ENCODE measurements at places on chromosomes 2 and 18.

- DNase-seq, result no peak
Measured at GRCh38 chr2:127407661-127408003, 10.6 kb upstream of the PROC start.

- no peak for DNase-seq
Measured at GRCh38 chr2:60633615-60634014, 80.2 kb upstream of the BCL11A start.

GRCh38 chr2:31322371-31322770 is 88.4 kb downstream of the EHD3 start:
- no peak for DNase-seq

- DNase-seq, result no peak
Measured at GRCh38 chr2:103809941-103810441, 1043.9 kb upstream of the POU3F3 start.

DNA sequence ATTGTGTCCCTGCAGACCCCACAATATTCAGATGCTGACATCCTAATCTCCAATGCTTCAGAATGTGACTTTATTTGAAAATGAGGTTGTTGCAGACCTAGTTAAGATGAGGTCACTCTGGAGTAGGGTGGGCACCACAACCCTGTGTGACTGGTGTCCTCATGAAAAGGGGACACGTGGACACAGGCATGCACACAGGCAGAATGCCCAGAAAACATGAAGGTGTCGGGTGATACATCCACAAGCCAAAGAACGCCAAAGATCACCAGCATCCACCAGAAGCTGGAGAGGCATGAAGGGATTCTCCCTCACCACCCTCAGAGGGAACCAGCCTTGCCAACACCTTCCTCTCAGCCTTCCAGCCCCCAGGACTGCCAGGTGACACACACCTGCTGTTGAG is 69.3 kb downstream of the AFF3 start:
- no peak for DNase-seq

- no peak for DNase-seq
Measured at GRCh38 chr2:130842770-130843169, 6.1 kb downstream of the ARHGEF4 start.

- no peak for DNase-seq
Measured at GRCh38 chr2:102975996-102976975, 214.5 kb downstream of the TMEM182 start.

- peak; percentile 98 for DNase-seq
Measured at GRCh38 chr2:25878361-25879132, at the start of gene ASXL2. Gene ASXL2 (minus strand): TSS chr2:25878487. CDS start chr2:25878222, 265 bp downstream.

DNA sequence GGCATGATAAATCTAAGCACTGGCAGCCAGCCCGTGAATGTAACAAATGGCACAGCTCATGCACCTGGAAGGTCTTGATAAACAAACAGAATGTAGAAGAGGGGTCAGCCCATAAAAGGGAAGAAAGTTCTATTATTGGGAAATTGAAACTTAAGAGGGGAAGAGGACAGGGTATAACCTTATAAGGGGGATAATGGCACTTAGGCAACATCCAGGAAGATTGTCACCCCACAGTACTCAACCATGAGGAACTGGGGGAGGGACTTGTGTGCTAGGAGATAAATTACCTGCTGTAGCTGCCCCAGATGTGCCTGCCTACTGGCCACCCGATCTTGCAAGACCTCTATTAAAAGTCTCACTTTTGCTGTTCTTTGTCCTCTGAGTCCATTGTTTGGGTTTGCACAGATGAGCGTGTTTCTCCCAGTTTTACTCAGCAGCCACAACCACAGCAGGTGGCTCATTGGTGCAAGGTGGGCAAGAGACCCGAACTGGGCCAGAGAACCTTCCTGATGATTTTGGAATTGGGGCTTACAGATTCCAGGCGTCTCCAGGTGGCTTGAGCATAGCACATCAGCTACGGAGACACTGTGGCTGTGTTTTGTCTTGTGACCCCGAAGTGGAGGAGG is 79.0 kb upstream of the TAF1B start:
- DNase-seq, result no peak

GRCh38 chr2:64685430-64685829 is 31.7 kb upstream of the SERTAD2 start:
- no peak for DNase-seq

- no peak for DNase-seq
Measured at GRCh38 chr18:37986665-37987064, 421.1 kb upstream of the CELF4 start.

- DNase-seq, result no peak
Measured at GRCh38 chr2:17814601-17815000, 1.7 kb upstream of the MSGN1 start.

DNA sequence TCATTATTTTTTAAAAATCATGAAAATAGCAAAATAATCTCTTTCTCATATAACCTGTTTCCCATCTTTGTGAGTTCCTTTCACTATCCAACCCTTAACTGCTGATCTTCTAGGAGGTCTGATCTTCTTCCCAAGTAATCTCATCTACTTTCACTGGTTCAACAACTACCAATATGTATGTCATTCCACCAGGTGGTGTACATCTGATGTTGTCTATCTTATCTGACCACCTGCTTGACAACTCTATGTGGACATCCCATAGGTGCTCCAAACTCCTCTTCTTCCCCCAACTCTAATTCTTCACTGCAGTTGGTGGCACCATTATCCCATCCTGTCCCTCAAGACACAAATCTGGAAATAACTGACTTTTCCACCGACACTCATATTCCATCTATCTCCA is 62.5 kb downstream of the FAM228A start:
- no peak for DNase-seq

- no peak for DNase-seq
Measured at GRCh38 chr2:118110991-118111390, 22.7 kb downstream of the INSIG2 start.

GRCh38 chr2:87403893-87404175 is 344.1 kb upstream of the PLGLB2 start:
- no peak for DNase-seq

- peak; percentile 11 for DNase-seq
Measured at GRCh38 chr2:233928594-233929351, 11.6 kb downstream of the TRPM8 start.

GRCh38 chr2:46167406-46167805 is 129.8 kb upstream of the EPAS1 start:
- DNase-seq, result no peak

- DNase-seq, result no peak
Measured at GRCh38 chr2:213145715-213146242, 5.6 kb downstream of the IKZF2 start.

GRCh38 chr2:85853499-85854165 is 35.2 kb downstream of the ST3GAL5 start:
- DNase-seq, result no peak

DNA sequence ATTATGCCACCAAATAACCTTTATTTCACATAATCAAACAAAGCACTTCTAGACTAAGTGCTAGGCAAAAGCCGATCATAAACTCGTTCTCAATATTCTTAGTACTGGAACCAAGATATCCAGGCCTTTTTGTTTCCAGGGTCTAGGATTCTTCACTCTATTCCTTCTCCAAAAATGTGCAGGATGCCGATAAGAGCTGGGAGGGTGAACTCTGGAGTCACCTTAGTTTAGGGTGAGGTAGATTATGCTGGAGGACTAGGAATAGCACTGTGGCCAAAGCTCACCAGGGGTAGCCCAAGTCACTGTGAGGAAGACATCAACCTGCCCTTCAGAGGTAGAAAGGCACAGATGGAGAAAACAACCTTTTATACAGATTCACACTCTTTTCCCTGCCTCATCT is 37.3 kb downstream of the LONRF2 start:
- no peak for DNase-seq

DNA sequence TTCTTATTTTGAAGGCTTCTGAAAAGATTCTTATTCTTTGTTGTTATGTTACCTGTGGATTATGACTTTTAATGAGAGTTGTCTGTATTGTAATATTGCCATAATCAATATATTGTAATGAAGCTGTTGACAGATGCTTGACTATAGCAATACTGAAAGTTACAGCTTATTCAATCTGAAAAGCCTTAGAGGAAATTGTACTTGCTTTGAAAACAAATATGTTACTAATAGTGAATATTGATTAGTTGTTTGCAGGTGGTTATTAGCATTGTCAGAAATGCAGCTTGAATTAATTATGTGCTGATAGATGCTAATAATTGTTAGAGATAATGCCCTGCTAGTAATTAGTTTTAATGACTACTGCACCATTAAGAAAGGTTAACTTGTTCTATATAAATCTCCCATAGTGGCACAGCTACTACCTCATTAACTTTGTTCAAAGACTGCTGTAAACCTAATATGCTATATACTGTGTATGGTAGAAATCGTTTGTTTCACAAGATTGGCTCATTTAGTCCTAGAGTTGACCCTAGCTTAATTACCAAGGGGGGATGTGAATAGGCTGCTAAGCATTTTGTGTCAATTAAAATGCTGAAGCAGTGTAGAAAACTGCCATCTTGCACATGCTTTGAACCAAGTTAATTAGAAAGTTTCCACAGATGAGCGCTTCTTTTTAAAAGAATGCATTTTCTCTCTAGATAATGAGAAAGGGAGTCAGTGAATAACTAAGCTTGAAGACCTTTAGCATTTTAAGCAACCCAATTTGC is 30.5 kb downstream of the SLC39A10 start:
- no peak for DNase-seq

DNA sequence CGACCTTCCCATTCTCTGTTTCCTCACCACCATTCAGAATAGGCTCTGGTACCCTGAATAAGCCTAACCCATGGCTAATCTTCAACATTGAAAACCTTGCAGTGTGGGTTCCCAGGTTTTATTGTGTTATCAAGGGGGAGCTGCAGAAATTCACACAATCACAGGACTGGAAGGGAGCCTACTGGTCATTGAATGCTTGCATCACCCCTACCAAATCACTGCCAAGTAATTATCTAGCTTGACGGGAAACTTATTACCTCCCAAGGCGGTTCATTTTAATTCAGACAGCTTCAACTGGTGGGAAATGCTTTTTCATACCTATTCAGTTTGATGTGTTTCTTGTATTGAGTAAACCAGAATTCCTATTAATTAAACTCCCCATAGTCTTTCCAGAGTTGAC is 33.6 kb upstream of the EFEMP1 start:
- DNase-seq, result no peak

GRCh38 chr2:49002750-49003149 is 151.6 kb downstream of the FSHR start:
- no peak for DNase-seq

- no peak for DNase-seq
Measured at GRCh38 chr18:36372903-36373311, 75.4 kb downstream of the FHOD3 start.

DNA sequence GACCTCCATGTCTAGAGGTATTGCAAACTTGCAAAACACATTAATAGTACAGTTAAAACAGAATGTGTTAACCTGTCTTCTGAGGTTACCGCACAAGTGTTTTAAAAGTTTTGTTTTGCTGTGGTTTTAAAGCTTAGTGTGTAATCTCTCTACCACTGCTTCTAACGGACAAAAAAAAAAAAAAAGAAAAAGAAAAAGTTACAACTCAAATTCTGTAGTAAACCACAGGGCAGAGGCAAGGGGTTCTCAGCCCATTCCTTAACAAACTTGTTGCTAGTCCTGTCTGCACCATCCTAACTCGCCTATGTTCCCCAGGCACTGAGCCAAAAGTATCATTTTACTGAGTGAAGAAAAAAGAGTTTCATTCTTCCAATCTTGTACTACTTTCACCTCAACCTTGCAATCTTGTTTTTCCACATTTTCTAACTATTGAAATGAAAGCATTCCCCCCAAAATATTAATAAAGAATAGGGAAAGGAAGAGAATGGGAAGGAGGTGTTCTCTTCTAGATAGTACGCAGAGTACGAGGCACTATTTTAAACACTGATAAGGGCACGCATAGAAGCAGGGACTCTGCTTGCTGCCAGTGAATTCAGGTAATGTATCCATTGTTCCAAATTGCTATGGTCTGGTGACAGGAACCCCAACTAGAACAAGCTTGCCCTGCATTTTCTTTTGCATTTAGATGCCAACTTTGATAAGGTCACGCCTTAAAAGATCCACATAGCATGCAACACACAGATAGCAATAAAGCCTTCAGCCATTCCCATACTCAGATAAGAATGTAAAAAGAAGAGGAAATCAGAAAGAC is 47.1 kb downstream of the IKZF2 start:
- no peak for DNase-seq

- DNase-seq, result no peak
Measured at GRCh38 chr18:63376538-63376937, 9.5 kb upstream of the KDSR start.

DNA sequence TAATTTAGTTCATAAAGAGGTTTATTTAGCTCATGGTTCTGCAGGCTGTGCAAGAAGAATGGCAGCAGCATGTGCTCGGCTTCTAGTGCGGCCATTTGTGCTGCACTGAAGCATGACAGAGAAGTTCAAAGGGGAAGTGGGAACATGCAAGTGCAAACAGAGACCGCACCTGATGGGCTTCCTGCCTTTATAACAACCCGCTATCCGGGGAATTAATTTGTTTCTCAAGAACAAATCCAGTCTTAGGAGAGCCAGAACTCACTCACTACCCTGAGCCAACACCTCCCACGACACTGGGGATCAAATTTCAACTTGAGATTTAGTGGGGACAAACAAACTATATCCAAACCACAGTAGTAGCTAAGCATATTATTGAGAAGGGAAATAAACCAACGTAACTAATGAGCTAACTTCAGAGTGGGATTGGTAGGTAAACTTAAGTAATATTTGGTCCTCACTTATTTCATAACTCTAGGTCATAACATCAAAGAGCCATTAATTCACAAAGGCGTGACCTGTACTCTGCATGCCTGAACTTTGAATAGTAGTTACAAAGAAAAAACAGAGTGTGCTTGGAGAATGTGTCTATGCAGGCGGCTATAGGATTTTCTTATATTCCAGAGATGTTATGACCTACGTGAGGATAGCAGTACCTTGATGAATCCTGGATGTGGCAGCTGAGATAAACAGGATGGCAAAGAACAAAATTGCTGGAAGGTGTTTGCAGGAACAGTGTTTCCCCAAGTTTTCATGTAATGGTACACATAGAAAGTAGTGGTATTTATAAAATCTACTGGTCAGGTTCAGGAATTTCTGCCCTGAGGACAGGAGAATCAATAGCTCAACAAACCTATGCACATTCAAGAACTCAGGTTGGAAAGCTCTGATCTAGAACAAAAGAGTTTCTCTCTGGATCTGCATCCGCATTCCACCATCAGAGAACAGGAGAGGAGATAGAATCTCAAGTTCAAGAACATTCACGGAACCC is 845.9 kb upstream of the ID2 start:
- no peak for DNase-seq
